ENCODE measurements at places on chromosomes 5 and 9.

DNA sequence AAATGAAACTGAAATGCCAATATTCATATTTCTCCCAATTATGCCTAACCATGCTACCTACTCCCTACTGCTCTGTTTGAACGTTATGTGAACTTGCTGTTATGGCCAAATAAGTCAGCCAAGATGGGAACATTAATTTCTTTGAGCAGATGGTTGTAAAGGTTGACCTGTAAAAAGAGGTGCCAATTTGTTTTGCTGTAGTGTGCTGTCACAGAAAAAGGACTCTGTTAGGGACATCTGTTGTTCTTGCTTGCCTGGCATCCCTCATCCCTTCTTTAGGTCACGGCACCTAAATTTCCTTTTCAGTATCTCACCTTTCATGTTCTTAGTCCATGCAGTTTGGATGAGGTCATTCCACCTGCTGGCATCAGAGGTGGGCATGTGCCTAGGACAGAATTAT is 35.4 kb downstream of the GDNF start:
- H3K27ac ChIP-seq, result no peak overlapping the region
- no peak for DNase-seq
- peaks cover 12% of the 10 kb centered on the region for H3K27me3 ChIP-seq
- no peaks in the 10 kb centered on the region for H3K4me1 ChIP-seq
- no peak overlapping the region for H3K4me3 ChIP-seq

DNA sequence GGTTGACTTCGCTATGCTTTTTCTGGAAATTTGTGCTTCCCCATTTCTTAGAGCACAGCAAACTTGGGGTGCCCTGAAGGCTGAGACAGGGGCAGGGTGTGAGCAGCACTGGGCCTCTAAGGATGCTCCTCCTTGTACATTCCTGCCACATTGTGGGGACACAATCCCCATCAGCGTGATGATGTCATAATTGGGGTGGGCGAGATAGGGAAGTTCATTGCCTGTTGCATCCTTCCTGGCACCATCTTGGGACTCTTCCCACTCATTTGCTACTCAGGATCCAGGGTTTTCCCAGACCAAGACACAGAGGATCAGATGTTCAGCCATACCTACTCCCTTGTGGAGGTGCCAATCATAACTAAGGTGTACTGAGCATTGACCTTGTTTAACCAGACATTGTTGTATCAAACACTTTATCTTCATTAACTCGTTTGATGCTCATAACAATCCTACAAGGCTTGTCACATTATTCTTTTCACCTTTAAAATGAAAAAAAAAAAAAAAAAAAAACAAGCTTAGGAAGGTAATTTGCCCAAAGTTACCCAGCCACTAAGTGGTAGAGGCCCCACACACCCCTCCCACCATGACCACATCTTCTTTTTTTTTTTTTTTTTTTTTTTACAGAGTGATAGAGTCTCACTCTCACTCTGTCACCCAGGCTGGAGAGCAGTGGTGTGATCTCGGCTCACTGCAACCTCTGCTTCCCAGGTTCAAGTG is 87.6 kb downstream of the UGCG start:
- no peak overlapping the region for H3K27ac ChIP-seq
- H3K4me3 ChIP-seq, result no peak overlapping the region
- no peaks in the 10 kb centered on the region for H3K27me3 ChIP-seq
- no peak for DNase-seq

DNA sequence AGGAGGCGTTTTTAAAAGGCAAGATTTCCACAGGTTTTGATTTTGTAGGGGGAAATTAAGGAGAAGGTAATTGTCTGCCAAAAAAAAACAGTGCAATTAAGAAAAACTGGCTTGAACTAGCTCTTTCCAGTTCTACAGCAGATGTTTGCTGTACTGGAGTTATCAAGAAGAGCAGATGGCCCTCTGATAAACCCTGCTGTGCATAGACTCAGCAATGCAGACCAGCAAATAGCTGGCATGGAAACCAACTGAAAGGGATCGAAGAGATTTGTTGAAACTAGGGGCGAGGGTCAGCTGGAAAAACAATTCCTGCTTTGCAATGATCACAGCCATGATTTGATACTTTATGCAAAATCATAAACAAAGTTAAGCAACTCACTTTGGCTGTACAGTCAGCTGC is 17.8 kb upstream of the BHMT start:
- no peak for DNase-seq
- no peak overlapping the region for H3K27ac ChIP-seq
- no peak overlapping the region for H3K4me3 ChIP-seq

DNA sequence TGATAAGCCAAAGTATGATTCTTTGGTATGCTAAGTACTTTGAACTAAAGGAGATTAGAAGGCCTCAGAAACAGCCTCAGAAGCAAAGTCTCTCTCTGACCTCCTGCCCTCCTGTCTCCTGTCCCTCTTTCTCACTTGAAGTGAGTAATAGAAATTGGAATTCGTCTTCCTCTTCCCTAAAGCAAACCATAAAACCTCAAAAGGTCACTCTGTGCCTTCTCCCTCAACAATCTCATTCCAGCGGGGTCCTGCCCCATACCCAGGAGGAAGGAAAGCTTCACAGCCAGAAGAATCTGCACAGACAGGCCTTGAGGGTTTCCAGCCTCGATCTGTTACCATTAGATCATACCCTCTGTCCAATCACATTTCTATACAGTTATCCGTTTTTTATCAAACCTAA is 87.8 kb downstream of the HAPLN1 start:
- no peaks in the 10 kb centered on the region for H3K4me1 ChIP-seq
- no peaks in the 10 kb centered on the region for H3K27me3 ChIP-seq
- no peaks in the 10 kb centered on the region for H3K36me3 ChIP-seq
- H3K27ac ChIP-seq, result no peak overlapping the region

- peaks cover 62% of the 10 kb centered on the region for H3K36me3 ChIP-seq
- peaks cover 8% of the 10 kb centered on the region for H3K4me1 ChIP-seq
- no peak overlapping the region for H3K4me3 ChIP-seq
- no peaks in the 10 kb centered on the region for H3K27me3 ChIP-seq
These were observed 81.2 kb downstream of the SPTLC1 start for GRCh38 chr9:92033991-92034390.

DNA sequence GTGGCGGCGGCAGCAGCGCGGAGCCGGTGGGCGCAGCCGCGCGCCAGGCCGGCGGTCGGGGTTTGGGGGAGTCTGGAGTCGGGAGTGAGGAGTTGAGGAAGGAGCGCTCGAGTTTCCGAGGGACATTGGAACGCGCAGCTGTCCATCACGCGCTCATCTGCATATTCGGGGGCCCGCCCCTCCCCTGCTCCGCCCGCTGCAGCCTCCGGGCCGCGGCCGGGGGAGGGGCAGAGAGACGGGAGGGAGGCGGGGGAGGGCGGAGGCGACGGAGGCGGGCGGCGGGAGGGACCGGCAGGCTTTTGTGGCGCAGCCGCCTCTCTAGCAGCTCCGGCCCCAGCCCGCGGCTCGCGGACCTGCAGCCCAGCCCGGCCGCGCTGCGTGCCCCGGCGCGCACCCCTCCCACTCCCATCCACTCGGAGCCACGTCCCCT is at the start of gene IRX2:
Gene IRX2 (minus strand): TSS at position 86 of the 430 bp plus-strand sequence. CDS start 264 bp downstream, outside the sequence.
- peak within 1 kb of the TSS; percentile 36 for H3K27ac ChIP-seq
- peaks cover 60% of the 10 kb centered on the region for H3K4me1 ChIP-seq
- DNase-seq, result peak; percentile 79
- H3K27me3 ChIP-seq, result peaks cover 98% of the 10 kb centered on the region

DNA sequence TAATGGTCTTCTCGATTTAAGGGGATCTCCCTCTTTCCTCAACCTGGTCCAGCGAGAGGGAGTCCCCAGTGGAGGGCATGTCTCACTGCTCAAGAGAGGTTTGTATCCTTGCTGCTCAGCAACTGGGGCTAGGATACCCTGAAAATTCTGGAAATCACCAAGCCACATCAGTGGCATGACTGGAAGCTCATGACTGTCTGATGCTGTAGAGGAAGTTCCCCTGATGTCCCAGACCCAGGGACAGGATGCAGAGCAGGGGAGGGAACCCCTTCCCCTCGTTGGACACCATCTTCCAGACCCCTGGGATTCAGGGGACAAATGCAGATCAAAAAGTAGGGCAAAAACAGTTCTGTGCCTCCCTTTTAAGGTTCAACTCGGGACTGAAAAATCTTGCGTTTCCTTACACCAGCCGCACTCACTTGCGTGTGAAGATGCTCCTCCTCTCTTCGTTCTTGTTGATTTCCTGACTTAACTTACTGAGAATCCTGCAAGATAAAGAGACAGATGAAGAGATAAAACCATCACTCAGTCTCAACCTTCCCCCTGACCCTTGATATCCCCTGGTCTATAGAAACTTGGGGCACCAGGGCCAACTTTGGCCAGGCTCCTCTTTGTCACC is 22.1 kb downstream of the LCP2 start:
- no peak overlapping the region for H3K27ac ChIP-seq
- no peaks in the 10 kb centered on the region for H3K36me3 ChIP-seq
- H3K4me1 ChIP-seq, result peaks cover 19% of the 10 kb centered on the region
- no peak overlapping the region for H3K4me3 ChIP-seq

DNA sequence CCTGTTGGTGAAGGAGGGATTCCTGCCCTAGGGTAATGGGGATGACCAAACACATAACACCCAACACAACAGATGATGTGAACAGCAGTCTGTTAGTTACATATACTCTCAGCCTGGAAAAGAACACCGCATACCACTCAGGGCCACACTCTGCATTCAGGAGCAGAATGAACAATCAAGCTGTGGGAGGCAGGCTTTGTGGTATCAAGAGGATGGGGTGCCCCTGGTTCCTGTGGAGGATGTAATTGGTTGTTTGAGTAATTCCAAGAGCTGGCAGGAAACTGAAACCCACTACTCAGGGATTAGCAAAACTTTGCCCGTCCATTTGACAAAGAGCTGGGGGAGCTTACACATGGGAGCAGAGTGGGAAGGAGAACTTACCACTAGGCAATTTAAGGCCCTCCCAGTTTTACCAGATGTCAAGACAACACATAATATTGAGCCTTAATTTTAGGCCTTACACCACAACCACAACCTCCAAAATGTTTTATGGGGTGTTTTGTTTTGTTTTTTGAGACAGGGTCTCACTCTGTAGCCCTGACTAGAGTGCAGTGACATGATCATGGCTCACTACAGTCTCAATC is 15.6 kb upstream of the PRKAA1 start:
- H3K36me3 ChIP-seq, result no peaks in the 10 kb centered on the region
- H3K4me3 ChIP-seq, result no peak overlapping the region
- H3K27me3 ChIP-seq, result no peaks in the 10 kb centered on the region
- no peaks in the 10 kb centered on the region for H3K4me1 ChIP-seq
- DNase-seq, result no peak

DNA sequence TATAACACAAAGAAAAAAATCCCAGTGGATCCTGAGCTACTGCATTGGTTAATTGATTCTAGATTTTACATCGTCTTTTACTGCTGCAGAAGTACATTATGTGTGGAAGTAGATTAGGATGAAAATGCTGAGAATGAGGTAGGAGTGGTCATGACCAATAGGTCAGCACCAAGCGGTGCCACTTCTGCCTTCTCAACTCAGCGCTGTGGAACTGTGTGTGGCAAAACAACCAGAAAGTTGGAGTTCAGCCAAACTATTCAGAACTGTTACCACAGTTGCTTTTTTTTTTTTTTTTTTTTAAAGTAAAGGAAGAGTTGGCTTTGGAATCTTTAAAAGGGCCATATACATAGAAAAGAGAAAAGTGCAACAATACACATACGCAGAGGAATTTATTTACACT is 24.2 kb downstream of the POU5F2 start:
- peaks cover 6% of the 10 kb centered on the region for H3K4me1 ChIP-seq
- DNase-seq, result no peak
- H3K4me3 ChIP-seq, result no peak overlapping the region
- no peaks in the 10 kb centered on the region for H3K27me3 ChIP-seq
- H3K36me3 ChIP-seq, result no peaks in the 10 kb centered on the region

- no peak overlapping the region for H3K4me3 ChIP-seq
- H3K4me1 ChIP-seq, result no peaks in the 10 kb centered on the region
- peaks cover 21% of the 10 kb centered on the region for H3K27me3 ChIP-seq
- no peak for DNase-seq
These were observed 7.3 kb upstream of the SLC25A48 start for GRCh38 chr5:135826994-135827671.

DNA sequence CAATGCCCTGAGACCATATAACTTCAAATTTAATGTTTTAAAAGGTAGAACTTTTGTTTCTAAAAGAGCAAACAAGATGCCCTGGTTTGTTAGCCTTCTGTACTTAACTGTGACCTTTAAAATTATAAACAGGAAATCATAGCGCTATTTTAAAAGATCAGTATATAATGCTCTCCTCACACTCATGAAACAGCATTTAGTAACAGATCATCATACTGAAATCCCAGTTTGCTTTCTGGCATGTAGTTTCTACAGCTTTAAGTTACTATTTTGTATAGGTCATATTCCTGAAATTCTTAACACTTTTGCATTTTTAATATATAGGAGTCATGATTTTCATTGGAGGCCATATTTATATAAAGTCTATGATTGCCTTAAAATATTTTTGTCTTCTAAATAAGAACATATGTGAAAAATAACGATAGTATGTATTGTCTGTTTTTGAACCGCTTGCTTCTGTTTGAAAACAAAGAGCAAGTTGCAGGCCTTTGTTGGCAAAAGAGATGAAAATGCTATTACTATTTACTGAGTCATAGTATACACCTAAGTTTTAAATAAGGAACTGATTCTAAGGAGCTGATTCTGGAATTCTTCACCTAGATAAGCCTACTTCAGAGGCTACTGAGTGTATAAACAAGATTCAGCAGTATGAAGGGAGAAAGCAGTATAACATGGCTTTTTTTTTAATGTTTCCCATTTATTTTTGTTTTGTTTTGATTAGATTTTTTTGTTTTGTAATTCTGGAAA is 20.5 kb downstream of the SRFBP1 start:
- H3K4me1 ChIP-seq, result peaks cover 32% of the 10 kb centered on the region
- H3K27ac ChIP-seq, result no peak overlapping the region
- no peaks in the 10 kb centered on the region for H3K27me3 ChIP-seq
- H3K36me3 ChIP-seq, result peaks cover 6% of the 10 kb centered on the region

DNA sequence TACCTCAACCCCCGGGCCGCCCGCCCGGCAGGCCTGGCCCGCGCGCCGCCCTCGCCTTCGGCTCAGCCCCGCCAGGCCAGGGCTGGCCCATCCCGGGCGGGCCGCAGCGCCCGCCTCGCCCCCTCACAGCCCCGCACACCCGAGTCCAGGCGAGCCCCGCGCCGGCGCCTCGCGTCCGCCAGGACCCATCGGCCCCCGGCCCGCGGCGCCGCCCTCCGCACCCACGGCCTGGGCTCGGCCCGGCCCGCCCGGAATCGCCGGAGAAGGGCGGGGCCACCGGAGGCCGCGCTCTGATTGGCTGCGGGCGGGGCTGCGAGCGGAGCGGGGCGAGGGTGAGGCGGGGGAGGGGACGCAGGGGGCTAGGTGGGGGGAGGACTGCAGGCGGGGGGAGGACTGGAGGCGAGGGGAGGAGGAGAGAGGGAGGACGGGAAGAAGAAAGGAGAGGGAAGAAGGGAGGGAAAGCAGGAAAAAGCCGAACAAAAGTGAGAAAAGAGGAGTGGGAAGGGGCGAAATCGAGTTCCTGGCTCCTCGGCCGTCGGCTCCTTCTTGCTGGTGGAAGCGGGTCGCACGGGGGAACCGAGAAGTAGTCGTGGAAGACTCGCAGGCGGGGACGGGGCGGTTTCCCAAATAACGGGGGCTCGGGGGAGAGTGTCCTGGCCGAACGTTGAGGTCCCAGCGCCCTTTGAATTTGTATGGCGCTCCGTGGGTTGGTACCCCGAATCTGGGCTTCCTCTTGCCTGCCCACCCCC is 472 bp upstream of the UBTD2 start:
- H3K36me3 ChIP-seq, result no peaks in the 10 kb centered on the region
- peak overlapping the region; percentile 99 for H3K4me3 ChIP-seq
- DNase-seq, result peak; percentile 90
- H3K4me1 ChIP-seq, result peaks cover 50% of the 10 kb centered on the region
- no peaks in the 10 kb centered on the region for H3K27me3 ChIP-seq

- H3K4me1 ChIP-seq, result no peaks in the 10 kb centered on the region
- no peak overlapping the region for H3K27ac ChIP-seq
- no peaks in the 10 kb centered on the region for H3K36me3 ChIP-seq
- H3K4me3 ChIP-seq, result no peak overlapping the region
These were observed 148.8 kb upstream of the ZNF608 start for GRCh38 chr5:124895236-124895635.

Data from left ventricle myocardium inferior (tissue), 1 donor.